ENCODE measurements at places on chromosomes 3 and 15. TPM values are rescaled to one million over a fixed set of nuclear protein-coding genes. Genes with fewer than 3 reads are reported as not detected.

The RPL39L gene
- total RNA-seq = 2.7 TPM

The CHRNA7 gene
- total RNA-seq = 0.79 TPM

The PIERCE2 gene
- total RNA-seq = not detected

The VGLL3 gene
- total RNA-seq = 0.03 TPM

The GNAT1 gene
- total RNA-seq = not detected

The NR2F2 gene
- total RNA-seq = 0.38 TPM

The AQP9 gene
- total RNA-seq = 0.09 TPM

The PLA1A gene
- not detected for total RNA-seq

The NR2E3 gene
- total RNA-seq = not detected

GRCh38 chr3:9649791-9650521 lies 651 bp downstream of the MTMR14 start:
- DNase-seq = no peak

DNA sequence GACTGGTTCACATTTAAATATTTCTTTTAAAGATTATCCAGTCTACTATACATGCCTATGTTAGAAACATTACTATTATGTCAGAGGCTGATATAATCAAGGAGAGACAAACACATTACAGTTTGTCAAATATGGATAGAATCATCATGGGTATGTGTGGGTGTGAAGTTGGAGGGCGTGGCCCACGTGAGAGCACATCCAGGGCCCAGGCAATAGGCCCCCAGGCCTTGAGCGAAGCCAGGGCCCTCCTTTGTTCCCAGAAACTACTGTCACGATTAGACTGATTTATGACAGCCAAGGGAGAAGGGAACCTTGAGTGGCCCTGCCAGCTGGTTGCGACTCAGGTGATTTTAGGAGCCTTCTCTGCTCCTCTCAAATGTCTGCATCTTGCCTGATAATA lies 26.9 kb upstream of the LDHAL6B start:
- no peak for DNase-seq

DNA sequence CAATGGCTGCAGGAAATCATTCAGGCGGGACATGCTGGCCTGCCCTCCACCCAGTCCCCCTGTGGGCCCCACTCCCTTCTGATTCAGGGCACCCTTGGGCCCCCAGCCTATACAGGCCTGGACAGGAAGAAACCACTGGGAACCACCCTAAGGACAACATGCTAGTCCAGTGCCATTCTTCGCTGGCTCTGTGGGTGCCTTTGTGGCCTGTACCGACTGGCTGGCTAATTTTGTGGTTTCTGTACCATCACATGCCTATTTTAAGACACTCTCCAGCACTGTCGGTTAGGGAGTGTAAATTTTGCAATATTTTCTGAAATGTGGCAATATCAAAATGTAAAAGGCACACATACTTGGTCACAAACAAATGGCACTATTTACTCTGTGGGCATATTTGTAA lies 61.4 kb upstream of the POLG start:
- no peak for DNase-seq

GRCh38 chr15:76945494-76946093 lies 14.0 kb downstream of the RCN2 start:
- DNase-seq = no peak

DNA sequence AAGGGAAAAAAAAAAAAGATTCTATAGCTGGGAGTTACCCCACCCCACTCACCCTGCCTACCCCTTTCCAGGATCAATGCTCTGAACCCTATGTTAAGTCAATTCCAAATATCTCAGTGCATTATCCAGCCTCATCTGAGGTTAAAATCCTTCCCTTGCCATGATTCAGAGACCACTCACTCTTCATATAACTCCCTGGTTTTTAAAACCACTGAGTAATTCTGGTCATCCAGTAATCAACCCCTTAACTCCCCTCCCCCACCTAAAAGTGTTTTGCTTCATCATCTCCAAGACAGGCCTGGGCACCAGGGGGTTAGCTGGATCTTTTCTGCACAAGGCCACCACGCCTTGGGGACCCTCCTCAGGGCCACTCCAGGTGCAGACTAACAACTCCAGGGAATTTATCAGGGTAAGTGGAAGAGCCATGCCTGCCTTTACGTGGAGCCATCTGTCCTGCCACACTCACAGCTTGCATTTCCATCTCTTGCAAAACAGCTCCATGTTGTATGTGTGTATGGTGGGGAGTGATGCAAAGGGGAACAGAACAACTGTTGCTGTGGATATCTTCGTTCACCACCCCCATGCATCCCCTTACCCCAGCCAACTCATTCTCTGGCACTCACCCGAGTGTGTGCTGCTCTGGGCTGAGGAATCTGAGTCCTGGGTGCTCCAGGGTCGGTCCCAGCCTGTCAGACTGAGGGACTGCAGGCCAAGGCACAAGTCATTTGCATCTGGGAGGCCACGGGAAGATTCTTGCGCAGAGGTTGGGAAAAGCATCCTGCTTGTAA lies 30.7 kb upstream of the RPS17 start:
- no peak for DNase-seq

DNA sequence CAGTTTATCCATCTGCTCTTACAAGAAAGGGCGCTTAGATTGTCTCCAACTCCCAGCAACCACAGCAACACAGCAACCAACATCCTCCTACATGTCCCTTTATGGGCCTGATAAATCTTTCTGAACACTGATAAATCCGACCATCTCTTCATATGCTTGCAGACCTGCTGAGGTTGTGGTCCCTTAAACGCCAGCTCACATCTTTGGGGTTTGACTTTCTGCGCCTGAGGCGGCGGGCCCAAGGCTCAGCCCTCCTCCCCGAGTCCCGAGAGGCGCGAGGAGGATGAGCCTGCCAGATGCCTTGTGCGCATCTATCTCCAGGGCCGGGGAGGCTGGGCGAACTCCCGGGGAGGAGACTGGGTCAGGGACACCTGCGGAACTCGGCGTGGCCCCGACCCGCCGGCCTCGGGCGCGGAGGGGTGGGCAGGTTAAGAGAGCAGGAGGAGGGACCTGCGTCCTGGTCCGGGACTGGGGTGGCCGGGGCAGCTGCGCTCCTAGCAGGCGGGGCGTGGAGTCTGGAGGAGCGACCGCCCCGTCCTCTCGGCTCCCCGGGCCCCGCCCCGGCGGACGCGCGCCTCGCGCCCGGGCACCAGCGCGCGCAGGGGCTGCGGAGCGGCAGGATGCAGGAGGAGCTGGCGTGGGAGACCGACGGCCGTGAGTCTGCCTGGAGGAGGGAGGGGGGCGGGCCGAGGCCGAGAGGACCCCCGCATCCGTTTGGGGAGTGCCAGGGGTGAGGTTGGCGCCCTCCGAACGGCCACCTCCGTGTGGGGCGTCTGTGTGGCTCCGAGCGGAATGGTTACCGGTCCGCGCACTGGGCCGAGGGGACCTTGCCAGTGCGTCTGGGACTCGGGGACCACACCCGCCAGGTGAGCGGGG lies at the start of gene ANKDD1A:
ANKDD1A (plus strand) TSS at position 592 of the 876 bp plus-strand sequence; CDS start at position 621, 29 bp downstream.
- no peak for DNase-seq

DNA sequence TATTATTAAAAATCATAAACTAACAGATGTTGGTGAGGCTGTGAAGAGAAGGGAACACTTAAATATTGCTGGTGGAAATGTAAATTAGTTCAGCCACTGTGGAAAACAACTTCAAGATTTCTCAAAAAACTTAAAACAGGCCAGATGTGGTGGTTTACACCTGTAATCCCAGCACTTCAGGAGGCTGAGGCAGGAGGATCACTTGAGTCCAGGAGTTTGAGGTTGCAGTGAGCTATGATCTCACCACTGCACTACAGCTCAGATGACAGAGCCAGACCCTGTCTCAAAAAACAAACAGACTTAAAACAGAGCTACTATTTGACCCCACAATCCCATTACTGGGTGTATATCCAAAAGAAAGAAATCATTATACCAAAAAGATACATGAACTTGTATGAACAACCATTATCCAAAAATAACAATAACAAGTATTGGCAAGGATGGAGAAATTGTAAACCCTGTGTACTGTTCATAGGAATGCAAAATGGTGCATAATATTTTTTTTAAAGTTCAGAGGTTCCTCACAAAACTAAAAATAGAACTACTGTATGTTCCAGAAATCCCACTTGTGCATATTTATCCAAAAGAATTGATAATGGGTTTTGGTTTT lies 25.5 kb downstream of the ZNF148 start:
- DNase-seq = no peak

- no peak for DNase-seq
These were observed 178.5 kb upstream of the ZBTB20 start for GRCh38 chr3:115325539-115325938.

DNA sequence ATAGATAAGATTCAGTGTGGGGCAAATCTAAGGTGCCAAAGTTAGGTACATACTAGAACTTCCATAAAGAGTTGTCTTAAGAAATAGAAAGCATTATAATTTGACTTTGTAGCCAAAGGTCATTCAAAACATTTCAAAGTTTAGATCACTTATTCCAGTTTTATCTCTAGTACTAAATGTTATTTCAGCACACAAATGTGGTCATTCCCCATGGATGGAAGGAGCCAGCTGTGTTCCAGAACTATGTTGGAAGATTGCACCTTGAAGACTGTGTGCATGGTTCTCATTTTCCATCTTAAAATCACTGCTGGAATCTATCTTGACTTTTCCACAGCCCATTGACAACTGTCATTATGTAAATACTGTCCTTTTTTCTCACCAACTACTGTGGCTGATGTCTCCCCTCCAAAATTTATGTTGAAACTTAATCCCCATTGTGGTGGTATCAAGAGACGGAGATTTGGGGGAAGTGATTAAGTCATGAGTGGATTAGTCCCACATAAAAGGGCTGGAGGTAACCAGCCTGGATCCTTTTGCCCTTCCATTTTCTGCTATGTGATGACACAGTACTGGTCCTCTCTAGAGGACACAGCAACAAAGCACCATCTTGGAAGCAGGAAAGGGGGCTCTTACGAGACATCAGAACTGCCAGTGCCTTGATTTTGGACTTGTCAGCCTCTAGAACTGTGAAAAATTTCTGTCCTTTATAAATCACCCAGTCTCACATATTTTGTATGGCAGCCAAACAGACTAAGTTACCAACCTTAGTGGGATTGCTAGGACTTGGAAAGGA lies 24.0 kb downstream of the TGFBR2 start:
- no peak for DNase-seq

- DNase-seq = no peak
These were observed 44.8 kb downstream of the FILIP1L start for GRCh38 chr3:100069472-100069871.

GRCh38 chr3:185720326-185720725 lies 104.5 kb downstream of the IGF2BP2 start:
- no peak for DNase-seq

DNA sequence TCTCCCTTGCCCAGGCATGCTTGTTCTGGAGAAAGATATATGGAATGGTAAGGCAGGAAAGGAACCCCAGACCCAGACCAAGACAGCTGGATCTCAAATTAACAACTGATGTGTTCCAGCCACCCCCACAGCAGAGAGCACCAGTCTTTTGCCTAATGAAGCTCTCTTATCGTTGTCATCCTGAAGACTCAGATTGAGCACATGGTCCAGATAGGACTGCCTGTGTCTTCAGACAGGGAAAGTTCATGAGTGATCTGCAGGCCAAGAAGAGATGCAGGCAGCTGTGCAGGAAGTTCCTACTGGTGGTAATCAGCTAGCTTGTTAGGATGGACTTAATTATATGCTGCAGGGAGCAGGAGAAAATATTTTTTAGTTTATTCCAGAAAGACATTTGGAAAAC lies 53.3 kb downstream of the PPP2R3A start:
- no peak for DNase-seq

- DNase-seq = no peak
These were observed 60.9 kb downstream of the IL12A start for GRCh38 chr3:160049565-160049964.

DNA sequence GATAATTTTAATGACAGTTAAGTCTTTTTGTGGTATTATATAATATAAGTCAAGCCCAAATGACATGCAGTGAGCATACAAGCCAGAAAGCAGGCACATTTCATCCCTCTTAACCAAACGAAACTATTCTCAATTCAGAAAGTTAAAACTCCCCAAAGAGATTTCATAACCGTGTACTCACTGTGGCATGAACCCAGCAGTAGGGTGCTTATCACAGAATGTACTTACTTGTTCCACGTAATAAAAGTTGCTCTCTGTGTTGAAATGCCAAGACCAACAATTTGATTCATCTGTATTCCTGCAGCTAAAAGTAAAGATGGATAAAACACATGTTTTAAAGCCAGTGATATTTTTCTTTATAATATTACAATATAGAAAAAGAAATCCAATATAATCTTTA lies 12.1 kb downstream of the GK5 start:
- DNase-seq = no peak

- DNase-seq = no peak
These were observed 52.2 kb upstream of the HES1 start for GRCh38 chr3:194083637-194084224.

DNA sequence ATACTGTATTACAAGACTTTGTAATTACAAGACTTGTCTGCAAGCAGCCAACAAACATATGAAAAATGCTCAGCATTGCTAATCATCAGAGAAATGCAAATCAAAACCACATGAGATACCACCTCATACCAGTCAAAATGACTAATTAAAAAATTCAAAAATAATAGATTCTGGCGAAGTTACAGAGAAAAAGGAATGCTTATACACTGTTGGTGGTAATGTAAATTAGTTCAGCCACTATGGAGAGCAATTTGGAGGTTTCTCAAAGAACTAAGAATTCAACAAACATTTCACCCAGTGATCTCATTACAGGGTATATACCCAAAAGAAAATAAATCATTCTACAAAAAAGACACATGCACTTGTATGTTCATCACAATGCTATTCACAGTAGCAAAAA lies 617.5 kb upstream of the CCDC54 start:
- DNase-seq = no peak

DNA sequence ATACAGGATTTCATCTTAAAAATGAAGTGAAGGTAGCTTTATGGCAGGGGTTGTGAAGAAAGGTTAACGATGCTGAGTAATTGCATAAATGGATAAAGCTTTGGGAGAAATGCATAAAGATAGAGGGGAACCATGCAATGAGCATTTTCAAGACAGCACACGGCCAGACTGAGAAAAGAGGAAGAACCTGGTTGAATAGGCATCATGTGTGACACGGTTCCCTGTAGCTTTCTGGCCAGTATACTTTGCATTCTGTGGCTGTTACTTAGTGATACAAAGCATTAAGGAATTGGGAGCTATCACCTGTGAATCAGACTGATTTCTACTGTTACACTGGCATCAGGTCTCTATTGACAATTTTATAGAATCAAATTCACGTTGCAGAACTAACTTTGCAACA lies 33.3 kb downstream of the NR2C2 start:
- DNase-seq = no peak

Data from T-cell (primary cell).